ENCODE measurements at places on chromosomes 13 and 19. TPM values are rescaled to one million over a fixed set of nuclear protein-coding genes. Genes with fewer than 3 reads are reported as not detected.

The UHRF1 gene
- polyA plus RNA-seq, result 29.9 TPM

The ADAT3 gene
- 1.5 TPM for polyA plus RNA-seq

The ZNF628 gene
- 3.0 TPM for polyA plus RNA-seq

The SOX21 gene
- polyA plus RNA-seq, result 0.31 TPM

The TGFBR3L gene
- polyA plus RNA-seq, result 0.32 TPM

The GSX1 gene
- polyA plus RNA-seq, result not detected

The CEACAM6 gene
- 0.24 TPM for polyA plus RNA-seq

The IGFL2 gene
- not detected for polyA plus RNA-seq

The C1QTNF9 gene
- 0.23 TPM for polyA plus RNA-seq

The SYT5 gene
- polyA plus RNA-seq, result 0.41 TPM

The PLPPR3 gene
- 11.1 TPM for polyA plus RNA-seq

The LRCH1 gene
- polyA plus RNA-seq, result 33.6 TPM

The CACNA1A gene
- polyA plus RNA-seq, result 1.7 TPM

The ZNF667 gene
- 14.9 TPM for polyA plus RNA-seq

The IZUMO2 gene
- not detected for polyA plus RNA-seq

The ZNF805 gene
- 5.2 TPM for polyA plus RNA-seq

The CCL25 gene
- polyA plus RNA-seq, result 0.22 TPM

The ICAM1 gene
- polyA plus RNA-seq, result 6.3 TPM

The CABP5 gene
- not detected for polyA plus RNA-seq

The SH2D3A gene
- polyA plus RNA-seq, result 4.8 TPM

The TEX26 gene
- 2.5 TPM for polyA plus RNA-seq

The FKBP8 gene
- 134 TPM for polyA plus RNA-seq

The ZNF382 gene
- 5.5 TPM for polyA plus RNA-seq

The PDX1 gene
- not detected for polyA plus RNA-seq

The FCAR gene
- 0.24 TPM for polyA plus RNA-seq

The CCDC194 gene
- polyA plus RNA-seq, result 0.83 TPM

The F7 gene
- polyA plus RNA-seq, result 2.6 TPM

The KLK8 gene
- 1.2 TPM for polyA plus RNA-seq

The MED25 gene
- polyA plus RNA-seq, result 56.0 TPM

The OSCAR gene
- 0.20 TPM for polyA plus RNA-seq

The MAP4K1 gene
- 2.6 TPM for polyA plus RNA-seq

The ZNF558 gene
- 45.8 TPM for polyA plus RNA-seq

The RNF113B gene
- polyA plus RNA-seq, result not detected

The MEIOSIN gene
- polyA plus RNA-seq, result not detected

The RFPL4AL1 gene
- polyA plus RNA-seq, result 0.24 TPM

The RAB3D gene
- 19.2 TPM for polyA plus RNA-seq

The PRKD2 gene
- polyA plus RNA-seq, result 30.4 TPM

The ZNF575 gene
- polyA plus RNA-seq, result 1.4 TPM

Measured in right renal cortex interstitium (tissue), 3 donors.